Activated CD4-positive, alpha-beta T cell treated with anti-CD3 and anti-CD28 coated beads, Interleukin-2, amount 50 U/mL, for 48 hours (primary cell): ENCODE measurements at places on chromosomes 3 and 15.

- no peak for DNase-seq
Measured at GRCh38 chr3:156919818-156920217, 93.7 kb downstream of the LEKR1 start.

- DNase-seq, result no peak
Measured at GRCh38 chr15:81111510-81112470, 22.3 kb upstream of the CFAP161 start.

DNA sequence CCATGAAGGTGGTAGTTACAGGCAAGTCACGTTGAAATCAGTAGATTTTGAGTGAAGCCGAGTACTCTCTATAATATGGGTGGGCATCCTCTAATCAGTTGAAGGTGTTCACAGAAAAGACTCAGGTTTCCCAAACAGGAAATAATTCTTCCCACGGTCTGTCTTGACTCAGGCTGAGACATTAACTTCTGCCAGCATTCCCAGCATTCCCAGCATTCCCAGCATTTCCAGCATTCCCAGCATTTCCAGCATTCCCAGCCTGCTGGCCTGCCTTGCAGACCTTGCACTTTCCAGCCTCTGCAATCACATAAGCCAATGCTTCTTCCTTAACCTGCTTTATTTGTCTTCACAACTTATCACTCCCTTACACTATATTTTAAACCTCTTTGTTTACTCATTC lies 542.3 kb upstream of the ROBO2 start:
- DNase-seq, result no peak

DNA sequence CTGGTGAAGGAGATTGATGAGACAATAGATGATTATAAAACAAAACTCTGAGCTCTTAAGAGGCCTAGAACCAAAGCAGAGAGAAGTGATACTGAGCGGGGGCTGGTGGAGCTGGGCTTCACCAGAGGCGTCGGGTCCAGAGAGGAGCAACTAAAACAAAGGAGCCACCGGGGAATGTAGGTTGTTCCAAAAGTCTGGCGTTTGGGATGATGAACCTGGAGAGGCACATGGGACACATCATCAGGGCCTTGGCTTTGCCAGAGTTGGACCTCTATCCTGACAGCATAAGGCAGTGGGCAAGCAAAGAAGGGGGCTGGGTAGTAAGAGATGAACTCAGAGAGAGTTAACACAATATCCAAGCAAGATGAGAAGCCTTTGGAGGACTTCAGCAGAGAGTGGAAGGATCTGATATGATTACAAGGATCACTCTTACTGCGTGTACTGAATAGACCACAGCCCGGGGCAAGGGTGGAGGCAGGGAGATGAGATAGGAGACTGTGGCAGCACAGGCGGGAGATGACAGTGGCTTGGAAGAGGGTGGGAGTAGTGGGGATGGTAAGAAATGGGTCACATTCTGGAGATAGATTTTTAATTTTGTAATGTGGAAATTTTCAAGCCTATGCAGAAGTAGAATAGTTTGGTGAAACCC lies 36.0 kb upstream of the RASA2 start:
- DNase-seq, result no peak

GRCh38 chr15:29278436-29279105 lies 8.9 kb upstream of the NSMCE3 start:
- no peak for DNase-seq

- DNase-seq, result no peak
Measured at GRCh38 chr15:64710676-64711428, 64.5 kb downstream of the RBPMS2 start.

- peak; percentile 72 for DNase-seq
Measured at GRCh38 chr3:13879946-13880810, at the start of gene WNT7A. WNT7A (minus strand) TSS chr3:13880071; CDS start chr3:13879816, 255 bp downstream.

DNA sequence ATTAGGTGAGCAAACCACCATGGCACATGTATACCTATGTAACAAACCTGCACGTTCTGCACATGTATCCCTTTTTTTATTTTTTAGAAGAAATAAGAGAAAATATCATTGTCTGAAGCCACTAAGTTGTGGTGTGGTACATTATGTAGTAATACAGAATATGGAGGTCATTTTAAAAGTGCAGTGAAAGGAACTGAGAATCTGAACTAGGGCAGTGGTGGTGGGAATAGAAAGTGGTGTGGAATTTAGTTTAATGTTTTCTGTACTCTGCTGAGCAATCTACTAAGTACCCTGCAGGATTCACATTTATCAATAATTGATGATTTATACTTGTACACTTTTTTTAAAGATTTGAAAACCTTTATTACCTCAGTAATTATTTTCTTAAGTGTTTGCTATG lies 283.5 kb downstream of the CHL1 start:
- DNase-seq, result no peak

DNA sequence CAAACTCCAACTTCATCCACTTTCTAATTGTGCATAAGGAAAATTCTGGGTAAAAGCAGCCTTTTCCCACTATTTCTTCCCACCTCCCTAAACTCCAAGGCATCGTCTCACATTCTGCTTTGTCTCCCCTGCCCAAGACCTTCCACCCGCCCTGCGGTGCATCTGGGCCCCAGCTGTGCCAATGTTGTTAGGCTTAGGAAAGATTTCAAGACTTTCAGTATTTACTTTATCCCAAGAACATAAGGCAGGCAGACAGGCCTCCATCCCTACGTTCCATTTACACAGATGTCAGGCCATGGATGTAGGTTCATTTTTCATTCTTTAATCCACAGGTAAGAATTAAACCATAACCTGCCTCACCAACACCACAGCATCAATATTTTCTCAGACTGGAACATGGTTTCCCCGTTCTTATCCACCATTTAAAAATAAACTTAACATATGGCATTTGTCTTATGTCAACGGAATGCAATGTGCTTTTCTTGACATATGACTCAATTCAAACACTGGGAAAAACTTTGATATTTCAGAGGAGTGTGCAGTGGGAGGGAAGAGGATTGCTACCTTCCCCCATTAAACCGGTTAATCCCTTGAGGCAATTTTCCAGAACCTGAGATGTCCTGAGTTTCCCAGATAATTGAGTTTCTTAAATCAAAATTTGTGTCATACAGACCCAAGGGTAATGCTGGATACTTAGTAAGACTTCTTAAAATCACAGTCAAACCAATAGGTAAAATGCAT lies 238.0 kb upstream of the LRIG1 start:
- no peak for DNase-seq

DNA sequence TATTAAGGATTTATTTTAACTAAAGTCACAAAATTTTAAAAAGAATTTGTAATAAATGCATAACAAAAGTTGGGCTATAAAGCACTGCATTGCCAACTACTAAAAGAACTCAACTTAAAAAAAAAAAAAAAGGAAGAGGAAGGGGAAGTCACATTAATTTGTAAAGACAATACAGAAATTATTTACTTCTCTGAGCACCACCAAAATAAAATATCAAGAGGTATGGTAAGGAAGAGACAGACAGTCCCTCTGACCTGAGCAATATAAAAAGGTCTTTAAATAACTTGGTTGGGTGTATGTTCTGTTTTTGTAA lies 83.5 kb downstream of the UACA start:
- DNase-seq, result no peak

DNA sequence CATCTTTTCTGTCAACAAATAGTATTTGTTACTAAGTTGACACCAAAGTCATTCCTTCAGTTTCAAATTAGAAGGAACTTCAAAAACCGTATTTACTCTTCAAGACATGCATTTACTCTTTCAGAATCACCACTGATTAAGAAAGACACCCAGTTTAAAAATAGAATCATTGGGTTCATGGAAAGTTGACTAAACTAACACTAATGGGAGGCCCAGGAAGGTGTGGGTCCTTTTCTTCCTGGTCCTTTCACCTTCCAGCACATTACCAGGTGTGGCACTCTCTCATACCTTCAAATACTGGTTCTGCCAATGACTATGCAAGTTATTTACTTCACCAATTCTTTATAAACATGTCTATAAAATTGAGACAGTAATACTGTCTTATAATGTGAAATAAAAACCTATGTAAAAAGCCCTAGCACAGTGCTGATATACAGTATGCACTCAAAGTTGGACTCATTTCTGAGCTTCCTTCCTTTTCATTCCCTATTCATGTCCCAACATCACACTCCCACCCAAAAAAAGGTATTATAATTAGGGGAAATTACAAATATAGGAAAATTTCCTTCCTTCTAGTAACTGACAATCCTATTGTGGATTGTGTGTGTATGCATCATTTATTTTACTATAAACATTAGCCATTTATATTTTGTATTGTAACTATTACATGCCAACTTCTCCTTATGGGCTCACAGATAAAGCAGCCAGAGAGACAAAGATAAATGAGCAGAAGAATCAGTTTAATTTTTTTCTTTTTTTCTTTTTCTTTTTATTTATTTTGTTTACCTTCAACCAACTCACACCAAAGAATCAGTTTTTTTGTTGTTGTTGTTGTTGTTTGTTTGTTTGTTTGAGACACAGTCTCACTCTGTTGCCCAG lies 48.9 kb downstream of the LRRFIP2 start:
- no peak for DNase-seq

- DNase-seq, result no peak
Measured at GRCh38 chr15:73600413-73601335, 32.5 kb downstream of the NPTN start.

- DNase-seq, result no peak
Measured at GRCh38 chr15:28955160-28955992, 69.6 kb downstream of the APBA2 start.

DNA sequence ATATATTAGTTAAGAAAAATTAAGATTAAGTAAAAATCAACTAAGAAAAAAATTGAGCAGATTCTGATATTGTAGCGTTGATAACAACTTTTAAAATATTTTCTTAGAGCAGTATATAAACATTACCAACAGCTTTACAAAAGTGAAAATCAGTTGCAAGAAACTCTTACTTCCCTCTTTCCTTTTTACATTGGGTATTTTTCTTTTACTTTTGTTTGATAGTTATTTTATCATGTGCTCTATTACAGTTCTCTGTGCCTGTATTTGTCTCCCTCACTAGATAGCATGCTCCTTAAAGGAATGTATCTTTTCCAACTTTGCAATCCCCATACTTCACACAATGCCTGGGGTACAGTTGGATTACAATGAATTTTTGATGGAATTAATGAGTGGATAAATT lies 87.5 kb upstream of the P3H2 start:
- no peak for DNase-seq

DNA sequence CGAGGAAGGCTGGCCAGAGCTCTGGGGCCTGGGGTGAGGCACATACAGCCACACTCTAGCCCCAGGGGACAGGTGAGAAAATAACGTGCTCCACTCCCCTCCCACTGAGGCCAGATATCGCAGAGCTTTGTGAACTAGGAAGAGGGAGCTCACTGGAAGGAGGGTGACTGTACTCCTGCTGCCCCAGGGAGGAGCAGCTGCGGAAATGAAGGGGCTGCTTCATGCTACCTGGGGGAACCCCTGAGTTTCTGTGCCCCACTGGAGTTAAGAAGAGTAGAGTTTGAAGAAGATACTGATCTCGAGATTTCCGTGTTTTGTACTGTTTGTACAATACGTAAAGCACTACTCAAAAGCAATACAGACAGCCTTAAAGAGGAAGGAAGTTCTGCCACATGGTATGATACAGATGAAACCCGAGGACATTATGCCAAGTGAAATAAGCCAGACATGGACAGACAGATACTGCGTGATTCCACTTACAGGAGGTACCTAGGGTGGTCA lies 44.6 kb downstream of the CMTM6 start:
- peak; percentile 33 for DNase-seq

GRCh38 chr3:159928666-159929065 lies 60.0 kb upstream of the IL12A start:
- DNase-seq, result no peak

GRCh38 chr3:139213936-139214335 lies 129.9 kb upstream of the MRPS22 start:
- no peak for DNase-seq

GRCh38 chr15:101434032-101434920 lies 55.2 kb downstream of the PCSK6 start:
- DNase-seq, result no peak

GRCh38 chr3:193874512-193874911 lies 261.4 kb upstream of the HES1 start:
- DNase-seq, result no peak

GRCh38 chr3:31533169-31534064 lies 692 bp downstream of the STT3B start:
- peak; percentile 56 for DNase-seq

DNA sequence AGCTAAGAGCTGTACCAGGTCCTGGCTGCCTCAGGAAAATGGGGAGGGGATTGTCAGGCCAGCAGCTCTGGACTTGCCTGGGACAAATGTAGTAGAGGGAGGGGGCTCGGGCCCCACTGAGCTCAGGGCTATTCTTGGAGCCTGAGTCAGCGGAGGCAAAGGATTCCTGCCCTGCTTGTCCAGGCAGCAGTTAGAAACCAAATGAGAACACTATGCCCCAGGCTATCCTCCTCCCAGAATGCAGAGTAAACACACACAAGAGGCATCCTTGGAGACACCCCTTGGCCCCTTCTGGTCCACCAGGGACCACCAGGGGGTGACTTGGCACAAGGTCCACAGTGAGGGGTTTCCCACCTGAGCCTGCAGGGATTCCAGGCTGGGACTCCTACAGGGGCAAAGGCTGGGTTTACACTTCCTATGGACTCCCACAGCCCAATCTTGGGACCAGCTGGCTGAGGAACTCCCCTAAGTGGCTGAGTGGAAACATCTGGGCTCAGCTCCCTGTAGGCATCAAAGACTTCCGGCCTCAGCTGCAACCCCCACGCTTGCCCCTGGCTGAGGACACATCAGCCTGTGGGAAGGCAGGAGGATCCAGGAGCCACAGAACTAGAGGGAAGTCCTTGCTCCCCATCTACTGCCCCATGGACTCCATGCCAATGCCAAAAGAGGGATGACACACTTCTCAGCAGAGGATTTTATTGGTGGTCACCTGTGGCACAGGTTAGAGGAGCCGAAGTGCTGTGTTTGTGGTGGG lies 3.4 kb upstream of the COL7A1 start:
- DNase-seq, result no peak

GRCh38 chr15:66502491-66502890 lies 2.2 kb downstream of the RPL4 start:
- no peak for DNase-seq

DNA sequence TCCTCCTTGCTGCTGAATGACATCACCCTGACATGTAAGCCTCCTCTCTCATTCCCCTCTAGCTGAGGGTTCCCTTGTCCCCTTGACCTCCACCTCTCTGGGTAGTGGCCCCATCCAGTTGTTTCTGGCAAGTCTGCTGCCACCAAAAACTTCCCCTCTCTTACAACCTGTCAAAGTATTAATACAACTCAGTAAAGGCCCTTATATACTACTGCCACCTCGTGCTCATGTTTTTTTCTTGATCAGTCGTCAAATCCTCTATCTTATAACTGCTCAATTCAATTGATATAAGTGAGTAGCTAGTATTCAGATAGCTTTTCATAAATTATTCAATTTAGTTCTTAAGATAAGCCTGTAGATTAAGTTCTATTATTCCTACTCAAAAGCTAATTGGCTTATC lies 249.6 kb downstream of the MBNL1 start:
- no peak for DNase-seq

GRCh38 chr3:24686808-24687207 lies 192.2 kb upstream of the THRB start:
- no peak for DNase-seq
